ENCODE measurements at places on chromosomes 5 and 9.

DNA sequence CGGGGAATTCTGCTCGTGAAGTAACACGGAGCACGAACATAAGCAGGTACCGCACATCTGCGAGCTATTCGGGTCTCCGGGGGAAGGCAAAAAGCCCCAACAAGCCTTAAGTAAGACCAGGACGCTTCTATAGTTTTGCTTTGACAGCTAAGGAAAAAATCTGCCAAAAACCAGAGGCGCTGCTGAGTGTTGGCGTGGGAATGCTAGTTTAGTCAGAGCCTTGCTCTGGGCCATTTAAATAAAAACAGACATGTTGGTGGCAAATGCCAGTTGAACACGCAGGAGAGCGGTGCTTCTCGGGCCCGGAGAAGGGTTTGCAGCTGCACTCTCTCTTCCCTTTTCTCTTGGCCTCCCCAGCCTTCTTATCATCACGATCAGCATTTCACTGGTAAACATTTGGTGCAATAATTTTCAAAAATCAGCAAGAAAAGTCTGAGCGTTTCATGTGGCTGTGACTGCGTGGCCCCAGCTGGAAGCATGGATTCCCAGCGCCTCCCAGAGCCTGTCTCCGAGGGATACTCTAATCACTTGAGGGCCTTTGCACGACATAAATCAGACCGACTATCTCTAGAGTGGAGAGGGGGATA lies 6.4 kb upstream of the NOTCH1 start:
- DNase-seq = no peak

DNA sequence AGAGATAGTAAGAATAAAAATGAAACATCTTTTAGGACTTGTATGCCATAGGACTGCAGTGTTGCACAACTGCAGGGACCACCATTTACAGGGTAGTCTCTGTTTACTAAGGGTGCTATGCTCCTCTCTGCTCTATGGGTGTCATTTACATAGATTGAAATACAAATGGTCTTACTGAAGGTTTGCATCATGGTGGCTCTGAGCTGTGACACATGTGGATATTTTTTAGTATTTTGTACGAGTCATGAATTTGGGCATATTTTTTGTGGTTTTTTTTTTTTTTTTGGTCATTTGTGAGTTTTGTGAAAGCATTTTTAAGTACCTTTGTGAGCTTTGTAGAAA lies 47.4 kb downstream of the CSNK1G3 start:
- DNase-seq = no peak

DNA sequence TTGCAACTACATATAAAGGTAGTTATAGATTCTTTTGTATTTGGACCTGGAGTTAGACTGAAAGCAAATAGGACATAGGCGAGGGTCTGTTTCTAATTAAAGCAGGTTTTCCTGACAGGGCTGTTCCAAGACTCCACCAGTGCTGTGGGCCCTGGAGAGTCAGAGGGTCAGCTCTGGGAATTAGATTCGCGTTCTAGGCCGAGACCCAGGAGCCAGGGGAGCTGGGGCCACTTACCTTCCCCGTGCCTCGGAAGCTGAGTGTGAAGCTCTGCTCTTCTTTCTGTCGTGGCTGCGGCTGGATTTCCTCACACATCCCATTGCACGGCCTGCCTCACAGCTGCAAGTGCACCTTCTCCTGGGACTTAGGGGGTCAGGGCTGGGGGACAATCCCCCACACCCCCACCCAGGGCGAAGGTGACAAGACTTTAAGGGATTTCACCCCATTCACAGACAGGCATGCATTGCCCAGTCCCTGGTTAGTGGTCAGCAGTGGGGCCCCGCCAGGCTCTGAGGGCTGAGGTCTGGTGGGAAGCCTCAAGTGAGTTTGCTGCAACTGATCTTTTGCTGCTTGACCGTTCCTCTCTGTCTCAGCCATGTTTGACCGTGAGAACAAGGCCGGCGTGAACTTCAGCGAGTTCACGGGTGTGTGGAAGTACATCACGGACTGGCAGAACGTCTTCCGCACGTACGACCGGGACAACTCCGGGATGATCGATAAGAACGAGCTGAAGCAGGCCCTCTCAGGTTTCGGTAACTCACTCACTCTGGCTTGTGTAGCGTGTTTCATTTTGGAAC lies 15.3 kb upstream of the AHRR start:
- DNase-seq = no peak

- DNase-seq = no peak
Measured at GRCh38 chr9:123757547-123757946, 172.4 kb downstream of the DENND1A start.

- DNase-seq = no peak
Measured at GRCh38 chr5:127096328-127096993, 23.2 kb upstream of the C5orf63 start.

- DNase-seq = no peak
Measured at GRCh38 chr9:119282476-119283077, 86.7 kb downstream of the BRINP1 start.

- no peak for DNase-seq
Measured at GRCh38 chr5:131991593-131992324, 19.7 kb downstream of the ACSL6 start.

GRCh38 chr9:89911721-89912604 lies 307.2 kb downstream of the GADD45G start:
- no peak for DNase-seq

DNA sequence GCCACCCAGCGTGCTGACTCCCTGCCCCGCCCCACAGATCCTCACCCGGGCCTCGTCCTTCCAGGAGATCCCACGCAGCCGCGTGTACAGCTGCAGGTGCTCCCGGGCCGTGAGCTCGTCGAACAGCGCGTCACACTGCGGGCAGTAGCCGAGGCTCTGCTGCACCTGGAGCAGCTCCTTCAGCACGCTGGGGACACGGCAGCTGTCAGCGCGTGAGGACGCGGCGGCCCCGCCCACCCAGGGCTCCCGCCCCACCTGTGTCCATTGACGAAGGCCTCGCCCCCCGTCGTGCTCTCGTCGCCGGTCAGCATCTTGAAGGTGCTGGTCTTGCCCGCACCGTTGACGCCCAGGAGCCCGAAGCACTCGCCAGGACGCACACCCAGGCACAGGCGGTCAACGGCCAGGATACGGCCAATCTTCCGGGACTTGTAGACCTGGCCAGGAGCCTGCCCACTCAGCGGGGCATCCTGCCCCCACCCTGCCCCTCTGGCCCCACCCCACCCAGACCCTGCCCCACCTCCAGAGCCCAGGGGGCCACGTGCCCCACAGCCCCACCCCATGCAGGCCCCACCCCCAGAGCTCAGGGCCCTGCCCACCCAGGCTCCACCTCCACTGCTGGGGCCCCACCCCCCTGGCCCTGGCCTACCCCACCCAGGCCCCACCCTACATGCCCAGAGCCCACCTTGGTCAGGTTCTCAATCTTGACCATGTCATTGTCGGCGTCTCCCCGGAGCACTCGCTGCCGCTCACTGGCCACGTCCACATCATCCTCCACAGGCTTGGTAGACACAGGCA lies 13.8 kb upstream of the CLIC3 start:
- DNase-seq = no peak

DNA sequence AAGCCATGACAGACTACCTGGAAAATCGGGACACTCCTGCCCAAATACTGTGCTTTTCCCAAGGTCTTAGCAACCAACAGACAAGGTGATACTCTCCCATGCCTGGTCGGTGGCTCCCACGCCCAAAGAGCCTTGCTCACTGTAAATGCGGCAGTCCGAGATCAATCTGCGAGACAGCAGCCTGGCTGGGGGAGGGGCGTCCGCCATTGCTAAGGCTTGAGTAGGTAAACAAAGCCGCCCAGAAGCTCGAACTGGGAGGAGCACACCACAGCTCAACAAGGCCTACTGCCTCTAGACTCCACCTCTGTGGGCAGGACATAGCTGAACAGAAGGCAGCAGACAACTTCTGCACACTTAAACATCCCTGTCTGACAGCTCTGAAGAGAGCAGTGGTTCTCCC lies 272.1 kb upstream of the CCNG1 start:
- no peak for DNase-seq

DNA sequence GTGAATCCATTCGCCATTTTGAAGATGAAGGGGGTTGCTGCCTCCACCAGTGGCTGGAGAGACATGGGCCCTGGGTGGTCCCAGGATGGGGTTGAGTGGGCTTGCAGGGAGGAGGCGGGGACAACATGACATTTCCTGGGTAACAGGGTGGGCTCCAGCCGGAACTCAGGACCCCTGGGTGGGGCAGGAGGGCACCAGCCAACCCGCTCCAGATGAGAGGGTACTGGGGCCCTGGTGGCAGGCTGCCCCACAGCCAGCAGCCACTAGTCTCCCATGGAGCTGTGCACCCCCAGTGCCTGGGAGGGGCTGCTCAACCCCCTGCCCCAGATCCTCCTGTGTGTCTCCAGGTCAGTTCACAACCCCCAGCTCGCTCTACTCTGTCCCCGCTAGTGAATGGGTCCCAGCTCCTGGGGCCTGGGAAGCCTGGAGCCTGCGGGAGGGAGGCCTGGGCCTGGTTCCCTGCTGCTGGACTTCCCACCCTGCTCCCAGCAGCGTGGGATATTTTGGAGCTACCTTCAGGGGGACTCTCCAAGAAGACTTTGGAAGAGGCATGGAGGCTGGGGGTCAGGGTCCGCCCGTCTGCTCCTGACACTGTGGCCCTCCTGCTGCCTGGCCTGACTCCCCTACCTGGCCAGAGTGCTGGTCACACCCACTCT lies 55.9 kb downstream of the AHRR start:
- DNase-seq = no peak

DNA sequence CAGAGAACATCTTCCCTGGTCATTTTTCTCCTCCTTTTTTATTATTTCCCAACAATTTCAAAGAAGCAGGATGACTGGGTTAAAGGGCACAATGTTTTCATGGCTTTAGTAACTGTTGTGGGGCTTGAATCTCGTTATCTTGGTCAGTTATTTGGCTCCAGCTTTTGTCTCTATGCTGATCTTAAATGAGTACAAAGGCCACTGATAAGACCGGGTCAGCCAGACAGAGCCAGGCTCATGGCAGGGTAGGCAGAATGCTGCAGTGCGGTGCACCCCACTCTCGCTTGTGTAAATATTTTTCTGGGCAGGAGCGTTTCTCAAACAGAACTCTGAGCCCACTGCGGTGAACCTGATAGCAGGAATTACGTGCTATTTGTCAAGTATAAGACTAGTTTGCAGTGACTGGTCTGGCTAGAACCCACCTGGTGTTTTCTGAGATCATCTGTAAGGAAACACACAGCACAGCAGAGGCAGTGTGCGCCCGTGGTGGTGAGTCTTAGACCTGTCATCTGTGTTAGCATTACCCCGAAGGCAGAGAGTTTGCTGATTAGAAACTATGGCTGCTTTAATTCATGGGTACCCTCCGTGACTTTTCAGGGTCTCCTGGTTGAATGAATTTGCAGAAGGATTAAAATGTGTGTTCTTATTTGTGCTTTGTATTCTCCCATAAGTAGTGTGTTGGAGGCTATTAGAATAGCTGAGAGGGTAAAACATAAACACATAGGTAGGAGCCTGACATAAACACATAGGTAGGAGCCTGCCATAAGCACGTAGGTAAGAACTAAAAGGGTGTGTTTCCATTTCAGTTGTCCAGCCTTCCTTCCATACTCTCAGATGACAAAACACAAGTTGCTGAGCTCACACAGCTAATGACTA lies 158.6 kb upstream of the DMRT1 start:
- DNase-seq = no peak

- no peak for DNase-seq
Measured at GRCh38 chr5:136927571-136927970, 562.2 kb upstream of the TRPC7 start.

DNA sequence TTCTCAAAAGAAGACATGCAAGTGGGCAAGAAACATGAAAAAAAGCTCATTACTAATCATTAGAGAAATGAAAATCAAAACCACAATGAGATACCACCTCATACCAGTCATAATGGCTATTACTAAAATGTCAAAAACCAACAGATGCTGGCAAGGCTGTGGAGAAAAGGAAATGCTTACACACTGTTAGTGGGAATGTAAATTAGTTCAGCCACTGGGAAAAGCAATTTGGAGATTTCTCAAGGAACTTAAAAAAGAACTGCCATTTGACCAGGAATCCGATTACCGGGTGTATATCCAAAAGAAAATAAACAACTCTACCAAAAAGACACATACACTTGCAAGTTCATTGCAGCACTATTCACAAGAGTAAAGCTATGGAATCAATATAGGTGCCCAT lies 595.4 kb upstream of the RIOK2 start:
- DNase-seq = no peak

- no peak for DNase-seq
Measured at GRCh38 chr9:113934829-113935676, 58.9 kb downstream of the ZNF618 start.

DNA sequence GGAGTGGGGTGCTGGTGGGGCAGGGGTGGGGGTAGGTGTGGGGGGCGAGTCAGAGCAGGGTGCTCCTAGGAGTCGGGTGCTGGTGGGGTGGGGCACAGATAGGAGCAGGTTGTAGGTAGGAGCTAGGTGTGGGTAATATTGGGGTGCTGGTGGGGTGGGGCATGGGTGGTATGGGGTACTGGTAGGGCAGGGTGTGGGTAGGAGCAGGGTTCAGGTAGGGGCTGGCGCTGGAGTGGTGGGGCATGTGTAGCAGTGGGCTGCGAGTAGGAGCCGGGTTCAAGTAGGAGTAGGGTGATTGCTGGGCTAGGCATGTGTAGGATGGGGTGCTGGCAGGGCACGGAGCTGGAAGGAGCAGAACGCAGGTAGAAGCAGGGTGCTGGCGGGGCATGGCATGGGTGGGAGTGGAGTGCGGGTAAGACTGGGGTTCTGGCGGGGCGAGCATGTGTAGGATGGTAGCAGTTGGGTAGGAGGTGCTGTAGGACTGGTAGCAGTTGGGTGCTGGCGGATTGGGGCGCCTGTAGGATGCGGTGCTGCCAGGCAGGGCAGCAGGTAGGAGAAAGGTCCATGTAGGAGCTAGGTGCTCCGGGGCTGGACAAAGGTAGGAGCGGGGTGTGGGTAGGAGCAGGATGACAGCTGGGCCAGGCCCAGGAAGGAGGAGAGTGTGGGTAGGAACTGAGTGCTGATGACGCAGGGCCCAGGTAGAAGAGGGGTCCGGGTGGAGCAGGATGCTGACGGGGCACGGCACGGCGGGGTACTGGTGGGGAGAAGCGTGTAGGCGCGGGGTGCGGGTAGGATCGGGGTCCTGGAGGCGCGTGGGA lies 105.5 kb upstream of the SIMC1 start:
- peak; percentile 14 for DNase-seq

- no peak for DNase-seq
Measured at GRCh38 chr9:426264-426663, 211.6 kb downstream of the DOCK8 start.

DNA sequence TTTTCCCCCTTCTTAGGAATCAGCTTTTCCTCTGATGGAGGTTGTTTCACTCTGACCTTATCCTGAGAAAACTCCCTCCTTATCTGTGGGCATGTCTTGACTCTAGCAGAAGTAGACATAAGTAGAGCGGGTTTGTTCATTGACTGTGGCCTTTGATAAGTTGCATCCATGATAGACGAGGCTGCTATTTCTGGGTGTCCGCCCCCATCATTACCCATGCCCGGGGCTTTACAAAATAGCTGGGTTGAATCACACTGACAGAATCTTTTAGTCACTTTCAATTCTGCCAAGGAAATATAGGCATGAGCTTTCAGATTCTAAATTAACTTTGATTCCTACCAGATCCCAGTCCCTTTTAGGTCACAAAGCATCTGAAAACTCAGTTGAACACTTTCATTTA lies 223.8 kb downstream of the SEC61B start:
- no peak for DNase-seq

DNA sequence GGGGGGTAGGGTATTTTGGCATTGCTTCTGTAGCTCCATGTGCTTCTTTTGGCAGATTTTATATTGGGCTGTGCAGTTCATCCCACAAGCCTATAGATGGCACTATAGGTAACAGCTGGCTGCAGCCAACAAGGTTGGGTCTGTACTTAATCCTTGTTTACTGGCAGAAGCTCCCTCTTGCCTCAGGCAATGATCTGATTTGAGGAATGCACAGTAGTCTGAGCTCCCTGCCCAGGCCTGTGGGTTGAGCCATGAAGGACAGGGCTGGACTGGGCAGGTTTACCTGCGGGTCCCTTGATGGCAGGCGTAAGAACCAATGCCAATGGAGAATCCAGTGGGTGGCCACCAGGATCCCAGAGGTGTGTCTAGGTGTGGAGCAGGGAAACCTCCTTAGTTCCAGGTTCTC lies 11.7 kb upstream of the OR1J2 start:
- peak; percentile 4 for DNase-seq

Data from naive thymus-derived CD4-positive, alpha-beta T cell (primary cell).